ENCODE measurements at places on chromosomes 7 and 10.

- no peak for DNase-seq
These were observed 46.3 kb upstream of the SHH start for GRCh38 chr7:155858521-155859061.

DNA sequence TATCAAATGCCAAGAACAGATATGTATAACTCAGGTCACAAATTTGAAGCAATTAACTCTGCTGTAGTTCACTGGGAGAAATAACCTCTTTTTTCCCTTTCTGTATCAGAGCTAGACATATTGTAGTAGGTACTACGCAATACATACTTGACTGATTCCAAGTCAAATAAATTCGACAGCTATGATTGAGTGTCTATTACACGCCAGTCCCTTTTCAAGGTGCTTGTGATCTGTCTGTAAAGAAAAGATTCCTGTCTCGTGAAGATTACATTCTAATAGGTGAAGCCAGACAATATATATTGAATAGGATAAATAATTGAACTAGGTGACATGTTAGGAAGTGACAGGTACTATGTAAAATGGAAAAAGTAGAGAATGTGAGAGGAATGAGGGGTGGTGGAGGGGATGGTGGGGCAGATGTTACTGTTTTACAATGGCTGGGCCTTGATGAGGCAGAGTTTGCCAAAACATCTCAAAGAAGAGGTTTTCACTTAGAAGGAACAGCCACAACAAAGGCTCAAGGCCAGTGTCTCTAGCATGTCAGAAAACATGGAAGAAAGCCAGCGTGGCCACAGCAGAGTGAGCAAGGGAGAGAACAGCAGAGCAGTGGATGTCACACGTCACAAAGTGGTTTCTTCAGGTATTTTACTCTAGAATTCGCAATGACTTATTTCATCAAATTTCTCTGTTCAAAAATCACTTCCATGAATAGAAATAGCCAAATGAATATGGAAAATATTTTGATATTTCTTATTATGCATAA lies 282.6 kb upstream of the CACNA2D1 start:
- no peak for DNase-seq

DNA sequence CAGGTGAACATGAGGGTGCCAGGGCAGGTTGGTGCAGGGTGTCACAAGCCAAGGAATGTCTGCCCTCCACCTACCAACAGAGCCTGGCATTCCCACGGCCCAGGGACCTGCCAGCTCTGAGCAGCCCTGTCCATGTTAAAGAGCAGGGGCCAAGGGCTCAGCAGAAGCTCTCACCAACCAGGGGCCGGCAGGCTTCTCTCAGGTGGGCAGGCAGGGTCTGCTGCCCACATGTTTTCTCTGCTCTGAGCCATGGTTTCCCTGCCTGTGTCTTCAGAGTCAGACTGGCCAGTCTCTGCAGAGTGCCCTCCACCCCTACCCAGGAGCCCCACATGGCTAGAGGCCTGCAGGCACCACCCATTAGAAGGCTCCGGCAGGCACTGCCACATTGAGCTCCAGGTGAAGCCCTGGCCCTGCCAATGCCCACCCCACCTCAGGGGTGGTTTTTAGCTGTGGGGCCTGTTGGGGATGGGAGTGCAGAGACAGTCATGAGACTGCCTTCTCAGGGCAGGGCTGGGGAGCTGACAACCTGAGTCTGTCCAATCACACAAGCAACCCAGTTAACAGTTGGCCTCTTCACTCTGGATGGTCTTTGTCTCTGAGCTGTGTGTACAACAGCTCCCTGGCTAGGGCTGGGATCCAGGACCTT lies 135.9 kb downstream of the ARHGAP22 start:
- no peak for DNase-seq

DNA sequence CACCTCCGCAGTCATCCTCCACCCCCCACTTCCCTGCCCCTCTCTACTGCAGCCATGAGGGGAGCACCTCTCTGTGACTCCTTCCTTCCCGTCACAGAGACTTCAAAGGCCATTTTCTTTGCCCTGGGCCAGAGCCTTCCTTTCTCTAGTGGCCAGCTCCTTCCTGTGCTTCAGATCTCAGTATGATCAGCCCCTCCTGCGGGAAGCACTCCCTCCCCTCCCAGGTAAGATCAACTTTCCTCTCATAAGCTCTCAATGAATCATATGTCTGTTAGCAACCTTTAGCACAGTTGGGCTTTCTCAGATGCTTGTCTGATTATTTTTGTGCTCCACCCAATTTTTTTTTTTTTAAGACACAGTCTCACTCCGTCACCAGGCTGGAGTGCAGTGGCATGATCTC lies 241.0 kb upstream of the PRSS1 start:
- DNase-seq: no peak

DNA sequence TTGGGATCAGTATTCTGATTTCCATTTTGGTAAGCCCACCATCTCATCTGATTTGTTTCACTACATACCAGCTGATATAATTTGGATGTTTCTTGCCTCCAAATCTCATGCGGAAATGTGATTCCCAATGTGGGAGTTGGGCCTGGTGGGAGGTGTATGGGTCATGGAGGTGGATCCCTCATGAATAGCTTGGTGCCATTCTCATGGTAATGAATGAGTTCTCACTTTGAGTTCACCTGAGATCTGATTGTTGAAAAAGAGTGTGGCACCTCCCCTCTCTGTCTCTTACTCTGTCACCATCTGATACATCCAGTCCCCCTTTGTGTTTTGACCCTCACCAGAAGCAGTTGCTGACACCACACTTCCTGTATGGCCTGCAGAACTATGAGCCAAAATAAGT lies 347.3 kb downstream of the ARL4A start:
- DNase-seq: no peak

- DNase-seq: no peak
These were observed 353.7 kb upstream of the ANKRD30A start for GRCh38 chr10:36771725-36772124.

DNA sequence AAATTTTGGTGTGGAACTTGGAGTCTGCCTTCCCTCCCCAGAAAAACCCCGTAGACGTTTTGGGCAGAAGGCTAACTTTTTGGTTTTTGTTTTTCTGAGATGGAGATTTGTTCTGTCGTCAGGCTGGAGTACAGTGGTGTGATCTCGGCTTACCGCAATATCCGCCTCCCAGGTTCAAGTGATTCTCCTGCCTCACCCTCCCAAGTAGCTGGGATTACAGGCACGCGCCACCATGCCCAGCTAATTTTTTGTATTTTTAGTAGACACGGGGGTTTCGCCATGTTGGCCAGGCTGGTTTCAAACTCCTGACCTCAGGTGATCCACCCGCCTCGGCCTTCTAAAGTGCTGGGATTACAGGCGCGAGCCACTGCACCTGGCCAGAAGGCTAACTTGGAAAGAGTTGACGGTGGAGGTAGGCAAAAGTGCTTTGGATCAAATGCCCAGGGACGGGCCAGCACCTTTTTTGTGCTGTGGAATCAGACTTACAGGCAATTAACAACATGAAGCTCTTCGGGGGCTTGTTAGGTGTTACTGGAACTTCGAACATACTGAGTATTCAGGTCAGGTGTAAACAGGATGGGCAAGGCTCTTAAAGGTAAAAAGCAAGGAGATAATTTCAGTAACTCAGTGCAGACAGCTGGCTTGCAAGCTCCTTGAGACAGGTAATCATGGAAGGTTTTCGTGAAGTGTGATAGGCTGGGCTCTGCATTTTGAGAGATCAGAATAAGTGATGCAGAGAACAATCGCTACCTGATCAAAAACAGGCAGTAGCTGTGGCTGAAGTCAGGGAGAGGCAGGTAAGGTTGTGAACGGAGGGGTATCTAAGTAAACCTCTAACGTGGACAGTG lies 1.8 kb downstream of the PPP1R35 start:
- no peak for DNase-seq

DNA sequence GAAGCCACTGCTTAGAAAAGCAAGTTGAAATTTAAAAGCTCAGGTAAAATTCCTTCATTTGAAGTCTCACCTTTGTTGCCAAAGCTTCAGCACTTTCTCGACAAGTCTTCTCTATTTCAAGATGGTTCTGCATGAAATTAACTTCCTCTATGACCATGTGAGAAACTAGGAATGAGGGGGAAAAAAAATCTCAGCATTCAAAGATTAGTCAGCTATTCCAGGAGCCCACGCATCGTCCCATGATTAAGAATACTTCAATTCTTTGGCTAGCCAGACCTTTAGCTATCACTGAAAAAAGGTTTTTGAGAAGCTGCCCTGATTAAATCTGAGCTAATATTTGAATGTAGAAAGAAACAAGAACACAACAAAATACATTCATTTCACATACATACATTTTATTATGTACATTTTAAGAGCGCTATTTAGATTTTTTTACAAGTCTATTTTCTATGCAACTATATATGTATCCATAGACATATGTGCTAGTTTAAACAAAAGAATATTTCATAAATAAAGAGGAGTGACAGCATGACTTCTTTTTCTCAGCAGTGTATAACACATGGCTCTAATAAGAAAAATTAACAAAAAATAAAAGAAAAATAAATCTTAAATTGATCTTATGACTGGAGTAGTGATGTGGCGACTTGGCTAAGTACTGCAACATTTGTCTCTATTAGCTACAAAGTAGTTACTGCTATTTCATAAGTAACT lies 44.8 kb downstream of the SHTN1 start:
- DNase-seq: no peak

GRCh38 chr10:14889318-14889717 lies 10.7 kb downstream of the SUV39H2 start:
- DNase-seq: no peak

GRCh38 chr7:16644636-16645592 lies 640 bp downstream of the ANKMY2 start:
- DNase-seq: peak; percentile 31

GRCh38 chr7:117858712-117859111 lies 14.5 kb downstream of the CTTNBP2 start:
- no peak for DNase-seq

GRCh38 chr7:42381161-42381560 lies 144.2 kb upstream of the GLI3 start:
- no peak for DNase-seq

DNA sequence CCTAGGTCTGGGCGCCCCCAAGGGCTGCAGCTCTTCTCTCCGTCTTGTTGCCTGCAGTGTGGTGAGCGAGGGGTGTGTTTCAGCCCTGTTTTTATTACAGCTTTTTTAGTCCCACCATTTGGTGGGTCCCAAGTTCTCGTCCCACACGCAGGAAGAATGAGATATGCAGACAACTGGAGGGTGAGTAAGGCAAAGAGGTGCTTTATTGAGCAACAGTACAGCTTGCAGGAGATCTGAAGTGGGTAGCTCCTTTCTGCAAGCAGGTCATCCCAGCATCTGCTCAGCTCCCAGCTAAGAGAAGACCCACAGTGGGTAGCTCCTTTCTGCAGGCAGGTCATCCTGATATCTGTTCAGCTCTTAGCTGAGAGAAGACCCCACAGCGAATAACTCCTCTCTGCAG lies 28.2 kb downstream of the C10orf67 start:
- no peak for DNase-seq

GRCh38 chr7:139103057-139103815 lies 6.3 kb downstream of the ZC3HAV1 start:
- no peak for DNase-seq

DNA sequence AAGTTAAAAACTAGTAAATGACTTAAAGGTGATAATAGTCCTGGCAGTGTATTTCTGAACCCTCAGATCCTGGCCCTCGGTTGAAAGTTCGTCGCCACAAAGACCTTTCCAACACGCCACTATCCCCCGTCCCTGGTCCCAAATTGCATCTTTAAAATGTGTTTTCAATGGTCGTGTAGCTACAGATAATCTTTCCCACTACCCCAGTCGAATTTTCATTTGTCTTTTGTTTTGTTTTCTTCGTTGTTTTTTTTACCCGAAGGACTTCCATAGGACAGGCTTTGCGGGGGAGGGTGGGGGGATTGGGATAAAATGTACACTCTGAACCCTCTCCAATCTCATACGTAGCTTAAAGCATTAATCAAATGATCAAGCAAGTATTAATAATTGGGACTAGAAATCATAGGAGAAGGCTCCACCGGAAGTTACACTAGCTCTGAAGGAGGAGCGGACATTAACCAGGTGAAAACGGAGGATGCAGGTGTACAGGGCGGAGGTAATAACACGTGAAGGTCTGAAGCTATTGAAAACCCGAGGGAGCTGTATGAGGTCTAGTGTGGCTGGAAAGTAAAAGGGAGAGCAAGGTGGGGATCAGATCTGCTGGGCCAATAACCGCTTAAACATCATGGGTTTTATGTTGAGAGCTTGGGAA lies 32.8 kb upstream of the PHF14 start:
- DNase-seq: no peak

DNA sequence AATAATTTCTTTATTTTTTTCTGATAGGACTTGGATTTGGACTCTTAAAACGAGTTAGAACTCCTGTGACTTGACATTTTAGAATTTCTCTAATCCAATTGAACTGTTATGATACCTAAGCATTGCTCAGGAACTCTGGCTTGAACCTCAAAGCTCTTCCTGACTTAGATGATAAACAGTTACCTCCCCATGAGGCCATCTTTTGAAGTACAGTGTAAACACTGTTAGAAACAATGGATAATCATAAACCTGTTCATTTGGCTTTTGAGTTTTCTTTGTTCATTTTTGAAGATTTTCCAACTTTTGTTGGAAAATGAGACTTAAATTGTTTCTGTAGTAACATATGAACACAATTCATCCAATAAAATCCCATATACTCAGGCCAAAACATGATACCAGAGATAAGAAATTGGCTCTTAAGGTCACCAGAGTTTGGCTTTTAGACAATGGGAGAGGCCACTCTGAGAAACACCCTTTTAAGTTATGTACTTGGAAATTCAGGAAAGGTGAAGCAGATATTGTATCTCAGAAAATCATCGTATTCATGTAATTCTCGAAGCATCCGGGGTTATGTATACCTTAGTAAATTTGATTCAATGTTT lies 59.6 kb downstream of the RUNDC3B start:
- DNase-seq: no peak

- DNase-seq: no peak
These were observed 52.9 kb downstream of the ZNF22 start for GRCh38 chr10:45053569-45054100.

Measured in stimulated activated CD4-positive, alpha-beta T cell treated with anti-CD3 and anti-CD28 coated beads, TNF-alpha, amount 100 ng/mL, for 24 hours (primary cell).